Caco-2 (cell line): ENCODE measurements at places on chromosomes 6 and 20. TPM values are rescaled to one million over a fixed set of nuclear protein-coding genes. Genes with fewer than 3 reads are reported as not detected.

GRCh38 chr6:157382821-157383220, 1.8 kb downstream of the ZDHHC14 start:
- H3K36me3 ChIP-seq: no peaks in the 10 kb centered on the region
- no peak for DNase-seq
- peak overlapping the region; percentile 1 for H3K27ac ChIP-seq
- H3K4me3 ChIP-seq: peak overlapping the region; percentile 98
- H3K27me3 ChIP-seq: no peaks in the 10 kb centered on the region
- peaks cover 7% of the 10 kb centered on the region; the same call in 1 of the 2 replicates for H3K4me1 ChIP-seq

- no peaks in the 10 kb centered on the region for H3K4me1 ChIP-seq
- H3K4me3 ChIP-seq: no peak overlapping the region
- H3K27me3 ChIP-seq: no peaks in the 10 kb centered on the region
- no peak for DNase-seq
Observed at GRCh38 chr6:158686311-158686710, 36.5 kb downstream of the SYTL3 start.

DNA sequence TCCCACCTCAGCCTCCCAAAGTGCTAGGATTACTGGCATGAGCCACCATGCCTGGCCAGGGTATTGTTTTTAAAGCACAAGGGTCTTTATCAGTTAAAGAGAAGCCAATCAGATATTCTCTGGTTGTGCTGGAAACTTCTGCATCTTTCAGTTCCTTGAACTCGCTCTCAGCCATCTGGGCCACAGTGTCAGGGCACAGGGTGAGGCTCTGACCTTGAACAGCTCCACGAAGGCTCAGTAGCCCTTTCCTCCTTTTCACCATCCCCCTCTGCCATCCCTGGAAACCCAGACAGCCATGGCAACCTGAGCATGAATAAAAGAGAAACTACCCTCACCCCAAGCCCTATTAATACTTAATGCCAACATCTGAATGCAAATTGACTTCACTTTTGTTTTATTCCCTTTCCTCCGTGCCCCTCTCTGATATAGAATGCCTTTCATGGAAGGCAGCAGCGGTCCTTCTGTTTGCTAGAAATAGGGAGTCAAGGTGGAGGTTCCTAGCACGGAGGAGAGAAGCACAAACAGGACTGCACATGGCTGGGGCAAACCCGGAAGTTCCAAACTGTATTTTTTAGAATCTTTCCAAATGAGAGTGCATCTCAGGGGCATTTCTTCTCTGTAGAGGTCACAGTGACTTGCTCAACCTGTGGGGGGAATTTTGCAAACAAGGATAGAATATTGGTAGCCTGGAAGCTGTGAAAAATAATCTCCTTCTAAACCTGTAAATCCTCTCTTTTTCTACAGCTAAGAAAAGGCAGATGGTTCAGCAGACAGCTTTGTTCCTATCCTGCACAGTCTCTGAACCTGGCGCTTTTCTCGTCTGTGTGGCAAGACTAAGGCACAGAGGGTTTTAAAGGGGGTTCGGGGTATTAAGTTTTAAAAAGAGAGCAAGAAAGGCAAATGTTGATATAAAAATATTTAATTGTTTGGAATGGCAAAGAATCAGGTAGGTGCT, 176.4 kb upstream of the RREB1 start:
- no peak overlapping the region for H3K27ac ChIP-seq
- H3K4me3 ChIP-seq: no peak overlapping the region
- no peaks in the 10 kb centered on the region for H3K36me3 ChIP-seq
- H3K27me3 ChIP-seq: no peaks in the 10 kb centered on the region
- no peak for DNase-seq

DNA sequence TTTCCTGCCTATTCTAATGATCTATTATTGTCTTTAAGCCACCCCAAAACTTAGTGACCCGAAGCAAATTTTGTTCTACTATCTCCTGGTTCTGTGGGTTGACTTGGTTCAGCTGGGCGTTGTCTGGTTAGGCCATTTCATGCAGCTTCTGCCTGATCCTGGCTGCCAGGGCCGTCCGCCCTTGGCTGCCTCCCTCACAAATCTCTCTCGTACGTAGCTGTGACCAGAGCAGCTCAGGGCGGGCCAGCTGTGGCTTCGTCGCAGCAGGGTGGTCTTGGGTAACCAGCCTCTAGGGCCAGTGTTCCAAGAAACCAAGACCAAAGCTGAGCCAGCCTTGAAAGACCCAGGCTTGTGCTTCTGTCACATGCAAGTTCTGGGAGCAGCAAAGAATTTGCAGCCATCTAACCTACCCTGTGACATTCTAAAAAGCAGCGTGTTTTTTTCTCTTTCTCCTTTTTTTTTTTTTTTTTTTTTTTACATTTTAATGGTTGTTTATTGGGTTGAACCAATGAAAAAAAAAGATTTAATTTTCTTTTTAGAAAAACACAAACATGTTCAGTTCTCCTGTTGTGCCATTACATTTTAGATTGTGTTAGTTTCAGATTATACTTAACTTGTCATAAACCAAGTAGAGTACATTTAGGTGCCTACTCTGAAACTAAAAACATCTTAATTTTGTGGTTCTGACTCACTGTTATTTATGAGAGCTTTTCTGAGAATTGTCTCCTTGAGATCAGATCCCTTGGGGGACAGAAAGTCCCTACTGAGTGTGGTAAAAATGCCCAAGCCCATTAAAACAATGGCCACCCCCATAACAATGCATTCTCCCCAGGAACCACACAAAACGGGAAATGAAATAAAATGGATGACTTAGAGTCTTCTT, 83.9 kb downstream of the ZDHHC14 start:
- no peak for DNase-seq
- peaks cover 12% of the 10 kb centered on the region; the same call in 1 of the 2 replicates for H3K4me1 ChIP-seq
- no peak overlapping the region for H3K4me3 ChIP-seq
- H3K27ac ChIP-seq: no peak overlapping the region
- H3K36me3 ChIP-seq: no peaks in the 10 kb centered on the region

SOX4 gene
- total RNA-seq: 76.8 and 77.3 TPM in 2 replicates

ZC2HC1B gene
- total RNA-seq: not detected in 2 replicates

TMEM170B gene
- 3.1 and 4.0 TPM in 2 replicates for total RNA-seq

SLC22A7 gene
- total RNA-seq: not detected in 2 replicates

- no peaks in the 10 kb centered on the region for H3K36me3 ChIP-seq
- no peak overlapping the region for H3K4me3 ChIP-seq
- H3K27ac ChIP-seq: no peak overlapping the region
Observed at GRCh38 chr6:19035461-19036195, 648.5 kb downstream of the RNF144B start.

NKAPL gene
- not detected in 2 replicates for total RNA-seq

DNA sequence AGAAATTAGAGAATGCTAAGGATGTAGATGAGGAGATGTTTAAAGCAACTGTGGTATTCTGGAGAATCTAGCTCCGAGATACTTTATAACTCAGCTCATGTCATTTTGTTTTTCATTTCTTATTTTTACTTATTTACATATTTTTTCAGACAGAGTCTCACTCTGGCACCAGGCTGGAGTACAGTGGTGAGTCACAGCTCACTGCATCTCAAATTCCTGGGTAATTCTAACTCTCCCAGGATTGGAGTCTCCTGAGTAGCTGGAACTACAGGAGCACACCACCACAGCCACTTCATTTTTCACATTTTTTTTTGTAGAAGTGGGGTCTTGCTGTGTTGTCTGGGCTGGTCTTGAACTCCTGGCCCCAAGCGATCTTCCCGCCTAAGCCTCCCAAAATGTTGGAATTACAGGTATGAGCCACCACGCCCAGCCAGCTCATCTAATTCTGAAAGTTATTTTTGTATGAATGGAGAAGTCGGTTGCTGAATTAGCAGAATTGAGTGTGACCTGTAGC, 94.3 kb upstream of the FAM8A1 start:
- DNase-seq: no peak
- H3K27ac ChIP-seq: no peak overlapping the region
- no peaks in the 10 kb centered on the region for H3K36me3 ChIP-seq
- H3K4me1 ChIP-seq: no peaks in the 10 kb centered on the region
- no peak overlapping the region for H3K4me3 ChIP-seq

GRCh38 chr20:48823960-48824498, 3.8 kb downstream of the PREX1 start:
- no peak overlapping the region for H3K27ac ChIP-seq
- no peak for DNase-seq
- H3K4me3 ChIP-seq: no peak overlapping the region

PDE7B gene
- total RNA-seq: not detected in 2 replicates

DNA sequence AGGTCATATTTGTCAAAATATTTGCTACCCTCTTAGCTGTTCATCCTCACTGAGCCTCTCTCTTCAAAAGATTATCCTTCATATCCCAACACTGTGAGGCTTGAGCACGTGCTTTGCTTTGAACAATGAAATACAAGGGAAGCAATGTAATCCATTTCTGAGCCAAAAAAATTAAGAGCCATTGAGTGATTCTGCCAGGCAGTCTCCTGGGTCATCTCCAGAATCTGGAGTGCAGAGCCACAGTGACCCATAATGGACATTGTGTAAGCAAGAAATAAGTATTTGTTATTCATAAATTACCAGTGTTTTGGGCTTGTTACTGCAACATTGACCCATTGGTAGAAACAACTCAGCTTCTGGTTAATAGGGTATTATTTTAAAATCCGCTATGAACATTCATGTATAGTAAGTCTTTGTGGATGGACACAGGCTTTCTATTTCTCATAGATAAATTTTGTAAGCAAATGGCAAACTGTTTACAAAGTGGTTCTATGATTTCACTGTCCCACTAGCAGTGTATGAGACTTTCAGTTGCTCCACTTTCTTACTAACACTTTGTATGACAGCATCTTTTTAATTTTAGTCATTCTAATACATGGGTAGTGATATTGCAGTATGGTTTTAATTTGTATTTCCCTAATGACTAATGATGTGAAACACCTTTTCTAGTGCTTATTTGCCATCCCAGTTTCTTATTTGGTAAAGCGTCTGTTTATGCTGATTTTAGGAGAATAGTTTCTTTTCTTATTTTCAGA, 358.2 kb downstream of the PLCB1 start:
- no peaks in the 10 kb centered on the region for H3K36me3 ChIP-seq
- no peaks in the 10 kb centered on the region for H3K4me1 ChIP-seq
- DNase-seq: no peak
- no peaks in the 10 kb centered on the region for H3K27me3 ChIP-seq

HLA-DQB2 gene
- not detected in 2 replicates for total RNA-seq

DNA sequence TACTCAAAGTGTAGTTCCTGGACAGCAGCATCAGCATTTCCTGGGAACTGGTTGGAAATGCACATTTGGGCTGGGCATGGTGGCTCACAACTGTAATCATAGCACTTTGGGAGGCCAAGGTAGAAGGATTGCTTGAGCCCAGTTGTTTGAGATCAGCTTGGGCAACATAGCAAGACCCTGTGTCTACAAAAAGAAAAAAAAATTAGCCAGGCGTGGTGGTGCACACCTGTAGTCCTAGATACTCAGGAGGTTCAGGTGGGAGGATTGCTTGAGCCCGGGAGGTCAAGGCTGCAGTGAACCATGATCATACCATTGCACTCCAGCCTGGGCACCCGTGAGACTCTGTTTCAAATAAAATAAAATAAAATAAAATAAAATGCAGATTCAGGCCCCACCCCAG, 156.2 kb downstream of the CDC5L start:
- H3K36me3 ChIP-seq: no peaks in the 10 kb centered on the region
- H3K4me1 ChIP-seq: no peaks in the 10 kb centered on the region

TRIM15 gene
- total RNA-seq: 5.2 and 6.9 TPM in 2 replicates

MSH5 gene
- total RNA-seq: 49.6 and 51.0 TPM in 2 replicates

- no peaks in the 10 kb centered on the region for H3K36me3 ChIP-seq
- no peaks in the 10 kb centered on the region for H3K27me3 ChIP-seq
- no peaks in the 10 kb centered on the region for H3K4me1 ChIP-seq
Observed at GRCh38 chr20:6519556-6519955, 247.9 kb upstream of the BMP2 start.
